ENCODE measurements at places on chromosomes 1 and 21.

GRCh38 chr1:180899262-180899661 is 13.4 kb upstream of the KIAA1614 start:
- no peak for DNase-seq

GRCh38 chr1:172144445-172145061 is 275.9 kb upstream of the C1orf105 start:
- DNase-seq = peak; percentile 97

DNA sequence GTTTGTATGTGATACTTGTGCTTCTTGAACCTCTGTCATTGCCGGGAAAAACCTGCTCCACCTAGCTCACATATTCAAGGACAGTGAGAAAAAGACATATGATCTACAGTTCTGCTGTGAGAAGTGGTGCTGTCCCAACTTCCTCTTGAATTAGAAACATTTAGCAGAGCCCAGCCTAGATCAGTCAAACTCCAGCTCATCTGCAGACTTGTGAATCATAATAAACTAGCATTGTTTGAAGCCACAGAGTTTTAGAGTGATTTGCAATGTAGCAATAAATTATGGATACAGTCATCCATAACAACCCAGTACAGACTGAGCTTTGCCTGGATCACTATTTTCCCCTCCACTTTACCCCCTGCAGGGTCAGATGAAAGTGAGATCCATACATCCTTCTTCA is 497.8 kb downstream of the PLA2G4A start:
- DNase-seq = no peak

DNA sequence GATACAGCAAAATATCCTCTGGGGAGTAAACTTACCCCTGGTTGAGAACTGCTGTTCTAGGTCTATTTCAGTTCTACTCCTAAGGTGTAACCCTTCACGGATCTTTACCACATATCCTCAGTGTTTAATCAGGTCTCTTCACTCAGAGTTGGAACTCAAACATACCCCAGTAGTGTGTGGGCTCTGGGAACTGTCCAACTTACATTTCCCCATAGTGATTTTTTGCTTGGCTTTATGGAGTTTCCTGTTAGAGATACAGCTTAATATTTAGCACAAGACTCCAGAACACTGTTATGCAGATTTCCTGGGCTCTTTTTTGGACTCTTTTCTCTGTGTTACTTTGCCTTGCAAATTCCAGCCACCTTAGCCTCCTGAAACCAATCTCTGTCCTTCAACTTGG is 26.7 kb upstream of the LIN9 start:
- no peak for DNase-seq

GRCh38 chr21:26732432-26733221 is 112.6 kb downstream of the ADAMTS1 start:
- DNase-seq = no peak

DNA sequence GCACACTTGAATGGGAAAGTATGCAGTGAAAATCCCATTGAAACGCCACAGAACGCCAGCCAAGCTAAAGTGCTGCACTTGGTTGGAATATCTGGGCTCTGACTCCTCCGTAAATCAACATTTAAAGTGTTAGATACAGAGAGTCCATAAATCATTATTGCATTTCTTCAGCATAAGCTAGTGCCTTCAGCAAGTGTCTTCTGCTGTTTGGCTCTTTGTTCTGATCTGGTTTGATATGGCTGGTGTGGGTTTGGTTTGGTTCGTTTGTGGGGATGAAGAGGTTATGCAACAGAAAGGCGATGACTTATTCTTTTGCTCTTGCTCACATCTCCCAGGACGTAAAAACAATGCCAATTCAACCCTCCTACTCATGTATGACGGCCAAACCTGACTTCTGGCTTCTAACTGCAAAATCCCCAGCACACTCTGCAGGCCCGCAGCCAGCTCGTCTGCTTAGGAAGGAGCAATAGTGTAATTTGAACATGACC is 121.8 kb upstream of the ERG start:
- no peak for DNase-seq

GRCh38 chr1:218407630-218408029 is 62.5 kb downstream of the TGFB2 start:
- DNase-seq = no peak

DNA sequence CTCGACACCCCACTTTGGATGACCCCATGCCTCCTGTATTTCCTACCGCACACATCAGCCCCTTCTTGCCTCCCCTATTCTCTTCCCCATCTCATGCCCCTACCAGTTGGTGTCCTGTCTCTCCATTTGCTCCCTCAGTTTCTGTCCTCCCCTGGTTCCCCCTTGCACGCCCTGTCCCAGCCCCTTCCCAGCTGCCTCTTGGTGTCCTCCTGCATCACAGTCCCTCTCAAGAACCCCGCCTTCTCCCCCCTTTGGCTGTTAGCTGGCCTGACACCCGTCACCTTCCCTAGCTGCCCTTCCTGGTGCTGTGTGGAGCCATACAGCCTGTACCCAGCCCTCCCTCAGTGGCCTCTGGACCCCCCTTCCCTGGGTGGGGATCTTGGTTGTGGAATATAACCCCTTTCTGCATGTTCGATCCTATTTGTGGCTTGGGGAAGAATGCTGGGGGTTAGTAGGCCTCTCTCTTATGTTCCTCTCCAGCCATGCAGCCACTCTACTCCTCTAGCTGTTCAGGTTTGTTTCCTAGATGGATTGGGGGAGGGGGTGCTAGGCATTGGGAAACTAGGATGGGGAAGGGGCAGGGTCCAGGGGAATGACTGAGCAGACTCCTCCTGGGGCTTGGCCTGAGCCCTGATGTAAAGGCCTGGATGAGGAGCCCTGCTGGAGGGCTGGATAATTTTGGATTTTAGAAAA is 41.4 kb upstream of the NFASC start:
- no peak for DNase-seq

DNA sequence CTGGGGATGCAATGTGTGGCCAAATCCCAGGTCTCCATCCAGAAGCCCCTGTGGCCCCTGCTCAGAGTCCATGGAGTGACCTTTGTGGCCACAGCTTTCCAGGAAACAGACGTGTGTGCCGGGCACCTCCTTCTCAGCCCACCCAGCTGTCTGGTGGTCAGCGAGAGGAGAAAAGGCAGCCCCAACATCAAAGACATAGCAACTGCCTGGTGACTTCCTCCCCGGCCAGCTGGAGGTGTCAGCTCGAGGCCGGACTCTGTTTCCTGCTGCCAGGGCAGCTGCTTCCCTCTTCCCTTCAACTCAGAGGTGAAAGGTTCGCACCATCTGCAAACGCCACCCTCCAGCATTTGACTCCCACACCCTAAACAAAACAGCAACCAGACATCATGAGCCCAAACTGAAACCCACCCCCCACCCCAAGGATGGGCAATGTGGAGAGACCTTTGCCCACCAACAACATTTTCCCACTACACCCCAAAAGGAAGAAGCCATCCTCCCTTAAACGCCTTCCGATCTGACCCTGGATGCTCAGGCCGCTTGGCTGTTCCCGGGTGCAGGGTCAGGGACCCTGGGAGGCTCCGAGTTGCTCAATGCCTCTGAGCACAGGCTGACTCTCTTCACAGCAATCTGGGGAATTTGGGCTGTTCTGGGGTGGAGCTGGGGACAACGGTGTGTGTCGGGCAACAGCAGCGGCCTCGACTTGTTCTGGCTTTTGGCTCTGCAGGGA is 162.3 kb downstream of the PSMG1 start:
- DNase-seq = no peak

All from AG04449 (cell line).